ENCODE measurements at places on chromosomes 7 and 10.

GRCh38 chr10:93299606-93300287 lies 182.4 kb downstream of the MYOF start:
- DNase-seq = peak; percentile 48

DNA sequence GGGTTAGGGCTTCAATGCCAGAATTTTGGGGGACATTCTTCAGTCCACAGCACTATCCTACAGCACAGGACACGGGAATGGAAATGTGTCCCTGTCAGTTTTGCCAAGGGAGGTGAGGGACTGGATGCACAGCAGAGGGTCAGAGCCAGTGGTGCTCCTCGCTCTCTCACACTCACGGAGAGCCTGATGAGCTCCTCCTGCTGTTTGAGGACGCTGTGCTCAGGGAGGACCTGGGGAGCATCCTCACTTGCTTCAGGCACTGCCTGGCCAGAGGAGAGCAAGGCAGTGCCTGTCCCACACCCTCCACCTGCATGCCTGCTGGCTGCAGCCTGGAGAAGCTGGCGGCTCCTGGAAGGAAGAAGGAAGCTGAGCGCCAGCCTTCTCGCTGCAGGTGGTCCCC lies 58.6 kb downstream of the RAMP3 start:
- no peak for DNase-seq

GRCh38 chr10:14812271-14812670 lies 25.6 kb downstream of the CDNF start:
- no peak for DNase-seq

DNA sequence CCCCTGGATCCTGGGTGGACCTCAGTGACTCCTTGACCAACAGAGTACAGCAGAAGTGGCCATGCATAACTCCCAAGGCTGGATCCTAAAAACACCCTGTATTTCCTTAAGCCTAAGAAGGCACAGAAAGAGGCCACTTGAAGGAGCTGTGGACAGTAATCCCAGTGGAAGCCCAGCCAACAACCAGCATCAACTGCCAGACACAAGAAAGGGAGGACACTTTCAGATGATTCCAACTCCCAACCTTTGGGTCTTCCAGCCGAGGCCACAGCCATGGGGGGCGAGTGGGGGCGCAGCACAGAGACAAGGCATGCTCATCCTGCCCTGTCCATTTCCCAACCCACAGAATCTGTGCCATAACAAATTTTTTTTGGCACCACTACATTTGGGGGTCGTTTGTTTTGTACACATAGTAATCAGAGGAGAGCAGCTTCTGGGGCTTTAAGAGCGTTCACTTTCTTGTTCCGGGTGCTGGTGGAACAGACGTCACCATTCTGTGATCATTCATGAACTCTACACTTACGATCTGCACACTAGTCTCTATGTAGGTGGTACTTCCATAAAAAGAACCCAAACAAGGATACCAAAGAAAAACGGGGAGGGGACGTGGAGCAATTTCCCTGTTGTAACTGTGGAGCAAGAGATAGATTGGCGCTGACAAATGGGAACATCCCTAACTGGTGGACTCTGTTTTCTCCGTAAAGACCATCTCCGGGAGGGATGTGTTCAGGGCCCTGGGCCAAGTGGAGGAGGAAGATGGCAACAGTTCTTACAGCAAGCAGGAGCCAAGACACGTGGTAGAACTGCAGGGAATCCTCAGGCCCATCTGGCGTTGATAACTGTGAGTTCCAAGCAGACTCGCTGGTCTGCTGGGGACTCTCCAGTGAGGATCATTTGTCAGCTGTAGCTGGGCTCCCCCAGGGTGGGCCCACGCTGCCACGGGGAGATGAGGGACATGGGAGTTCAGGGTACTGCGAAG lies 6.0 kb upstream of the SLC29A3 start:
- peak; percentile 80 for DNase-seq

- no peak for DNase-seq
Observed at GRCh38 chr7:21107101-21107500, 320.4 kb upstream of the SP8 start.

DNA sequence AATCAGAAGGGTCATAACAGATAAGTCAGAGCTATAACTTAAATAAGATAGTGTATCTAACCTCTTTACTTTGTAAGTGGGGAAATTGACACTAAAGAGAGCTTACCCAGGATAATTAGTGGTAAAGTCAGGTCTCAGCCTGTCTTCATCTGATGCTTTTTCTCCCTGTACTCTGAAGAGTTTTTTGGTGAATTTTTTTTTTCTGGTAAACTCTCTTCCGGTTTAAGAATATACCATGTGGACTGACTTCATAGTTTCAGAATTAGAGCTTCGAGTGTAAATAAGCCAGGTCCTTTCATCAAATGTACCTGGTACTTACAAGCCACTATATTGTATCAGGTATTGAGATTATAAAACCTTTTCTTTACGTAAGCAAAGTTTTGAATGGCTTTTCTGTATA lies 6.8 kb downstream of the MINPP1 start:
- no peak for DNase-seq

DNA sequence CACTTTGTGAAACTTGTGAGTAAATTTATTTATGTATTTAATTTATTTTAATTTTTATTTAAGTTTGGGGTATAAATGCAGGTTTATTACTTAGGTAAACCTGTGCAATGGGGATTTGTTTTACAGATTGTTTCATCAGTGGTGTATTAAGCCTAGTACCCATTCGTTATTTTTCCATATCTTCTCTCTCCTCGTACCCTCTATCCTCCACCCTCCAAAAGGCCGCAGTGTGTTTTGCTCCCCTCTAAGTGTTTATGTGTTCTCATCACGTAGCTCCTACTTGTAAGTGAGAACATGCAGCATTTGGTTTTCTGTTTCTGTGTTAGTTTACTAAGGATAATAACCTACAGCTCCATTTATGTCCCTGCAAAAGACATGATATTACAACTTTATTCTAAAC lies 145.4 kb upstream of the SMIM30 start:
- DNase-seq = no peak

GRCh38 chr7:91912494-91912893 lies 28.2 kb upstream of the AKAP9 start:
- peak; percentile 40 for DNase-seq

DNA sequence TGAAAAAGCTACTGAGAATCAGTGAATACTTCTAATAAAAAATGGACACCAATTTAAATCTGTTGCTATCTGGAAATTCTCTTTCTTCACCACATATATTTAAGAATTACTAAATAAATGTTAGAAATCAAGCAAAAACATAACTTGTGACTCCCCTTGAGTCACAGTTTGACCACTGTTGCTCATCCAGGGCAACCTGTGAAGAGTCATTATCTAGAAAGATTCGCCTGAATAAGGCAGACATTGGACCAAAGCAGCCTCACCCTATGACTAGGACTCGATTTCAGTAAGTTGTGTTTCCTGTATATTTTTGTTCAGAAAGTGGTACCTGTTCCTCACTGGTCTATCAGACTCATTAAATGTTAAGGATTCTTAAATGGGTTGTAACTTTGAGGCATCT lies 572.4 kb downstream of the ATRNL1 start:
- DNase-seq = peak; percentile 8

GRCh38 chr7:16515785-16516685 lies 10.6 kb upstream of the LRRC72 start:
- DNase-seq = no peak

DNA sequence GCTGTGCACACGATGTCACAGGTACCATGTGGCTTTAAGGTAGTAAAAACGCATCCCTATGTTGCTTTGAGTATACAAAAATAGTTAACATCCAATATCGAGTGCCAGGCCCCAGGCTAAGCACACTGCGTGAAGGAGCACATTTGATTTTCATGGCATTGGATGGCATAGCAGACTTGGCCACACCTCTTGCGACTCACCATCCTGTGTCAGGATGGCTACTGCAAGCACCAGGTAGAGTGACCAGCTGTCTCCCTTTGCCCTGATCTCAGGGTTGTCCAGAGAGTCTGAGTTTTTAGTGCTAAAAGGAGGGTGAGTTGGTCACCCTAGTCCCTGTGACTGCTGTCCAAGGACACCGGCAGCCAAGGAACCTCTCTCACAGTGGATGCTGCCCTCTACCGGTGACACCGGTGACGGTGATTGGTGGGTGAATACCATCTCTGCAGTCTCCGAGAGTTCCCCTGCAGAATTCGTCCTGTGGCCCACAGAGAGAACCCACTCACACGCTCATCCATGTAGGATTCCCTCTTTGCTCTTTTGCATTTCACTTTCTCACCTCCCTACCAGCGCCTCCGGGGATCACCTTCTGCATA lies 76.1 kb downstream of the BICC1 start:
- no peak for DNase-seq
